Right kidney (tissue), 9 donors: ENCODE measurements at places on chromosomes 4 and X.

GRCh38 chr4:170336238-170336775 is 246.6 kb upstream of the AADAT start:
- no peak for DNase-seq

DNA sequence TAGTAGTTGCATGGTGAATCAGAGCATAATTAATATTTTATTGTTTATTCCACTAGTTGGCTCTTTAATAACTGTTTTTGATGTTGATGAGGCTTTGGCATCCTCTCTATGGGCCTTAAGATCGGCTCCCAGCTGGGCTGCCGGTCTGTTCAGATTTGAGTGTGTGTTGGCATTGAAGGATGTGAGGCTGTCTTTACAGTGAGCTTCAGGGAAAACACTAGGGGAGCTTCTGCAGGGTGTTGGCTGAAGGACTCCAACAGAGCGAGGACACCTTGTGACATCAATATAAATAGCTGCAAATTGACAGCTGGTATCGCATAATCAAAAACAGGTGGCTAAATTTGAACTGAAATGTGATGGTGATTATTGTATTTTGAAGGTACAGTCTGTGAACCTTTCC is 322.0 kb downstream of the FSTL5 start:
- no peak for DNase-seq

GRCh38 chr4:177119021-177119471 is 190.6 kb upstream of the NEIL3 start:
- DNase-seq, result no peak

- no peak for DNase-seq
Observed at GRCh38 chr4:108333353-108333942, 164.7 kb upstream of the LEF1 start.

GRCh38 chrX:124010157-124010556 is 48.7 kb downstream of the STAG2 start:
- no peak for DNase-seq

DNA sequence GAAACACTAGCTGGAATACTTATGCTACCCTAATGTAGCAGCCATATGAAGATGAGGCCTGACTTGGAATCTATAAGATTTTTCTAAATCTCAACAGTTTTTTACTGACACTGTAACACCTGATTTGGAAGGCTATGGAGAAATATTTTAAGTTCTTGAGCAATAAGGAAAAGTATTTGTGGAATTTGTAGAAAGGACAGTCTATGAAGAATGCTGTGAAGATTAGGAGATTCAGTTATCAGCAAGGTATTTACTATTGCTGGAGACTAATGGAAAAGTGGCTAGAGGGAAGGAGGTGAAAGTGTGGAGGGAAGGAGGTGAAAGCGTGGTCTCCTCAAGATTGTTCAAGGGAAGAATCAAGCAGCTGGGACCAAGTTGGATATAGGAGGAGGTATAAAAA is 190.0 kb upstream of the EMCN start:
- no peak for DNase-seq

- no peak for DNase-seq
Observed at GRCh38 chr4:174358829-174359228, 75.1 kb downstream of the CEP44 start.

- no peak for DNase-seq
Observed at GRCh38 chr4:7654550-7655445, 220.1 kb upstream of the PSAPL1 start.

DNA sequence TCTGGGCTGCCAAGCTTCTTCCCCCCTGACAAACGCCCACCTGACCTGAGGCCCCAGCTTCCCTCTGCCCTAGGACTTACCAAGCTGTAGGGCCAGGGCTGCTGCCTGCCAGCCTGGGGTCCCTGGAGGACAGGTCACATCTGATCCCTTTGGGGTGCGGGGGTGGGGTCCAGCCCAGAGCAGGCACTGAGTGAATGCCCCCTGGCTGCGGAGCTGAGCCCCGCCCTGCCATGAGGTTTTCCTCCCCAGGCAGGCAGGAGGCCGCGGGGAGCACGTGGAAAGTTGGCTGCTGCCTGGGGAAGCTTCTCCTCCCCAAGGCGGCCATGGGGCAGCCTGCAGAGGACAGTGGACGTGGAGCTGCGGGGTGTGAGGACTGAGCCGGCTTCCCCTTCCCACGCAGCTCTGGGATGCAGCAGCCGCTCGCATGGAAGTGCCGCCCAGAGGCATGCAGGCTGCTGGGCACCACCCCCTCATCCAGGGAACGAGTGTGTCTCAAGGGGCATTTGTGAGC is 37.0 kb downstream of the HTRA3 start:
- peak; percentile 47 for DNase-seq

DNA sequence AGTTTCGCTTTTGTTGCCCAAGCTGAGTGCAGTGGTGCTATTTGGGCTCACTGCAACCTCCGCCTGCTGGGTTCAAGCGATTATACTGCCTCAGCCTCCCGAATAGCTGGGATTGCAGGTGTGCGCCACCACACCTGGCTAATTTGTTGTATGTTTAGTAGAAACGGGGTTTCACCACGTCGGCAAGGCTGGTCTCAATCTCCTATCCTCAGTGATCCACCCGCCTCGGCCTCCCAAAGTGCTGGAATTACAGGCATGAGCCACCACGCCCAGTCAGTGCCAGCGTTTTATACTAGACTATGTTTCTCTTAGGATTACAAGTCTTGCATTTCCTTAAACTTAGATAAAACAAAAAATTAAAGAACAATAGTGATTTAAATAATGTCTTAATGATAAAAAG is 13.0 kb downstream of the KLF3 start:
- DNase-seq, result no peak

GRCh38 chrX:31319586-31319985 is 247.7 kb upstream of the FTHL17 start:
- no peak for DNase-seq

- no peak for DNase-seq
Observed at GRCh38 chr4:10225096-10225495, 108.5 kb upstream of the WDR1 start.

DNA sequence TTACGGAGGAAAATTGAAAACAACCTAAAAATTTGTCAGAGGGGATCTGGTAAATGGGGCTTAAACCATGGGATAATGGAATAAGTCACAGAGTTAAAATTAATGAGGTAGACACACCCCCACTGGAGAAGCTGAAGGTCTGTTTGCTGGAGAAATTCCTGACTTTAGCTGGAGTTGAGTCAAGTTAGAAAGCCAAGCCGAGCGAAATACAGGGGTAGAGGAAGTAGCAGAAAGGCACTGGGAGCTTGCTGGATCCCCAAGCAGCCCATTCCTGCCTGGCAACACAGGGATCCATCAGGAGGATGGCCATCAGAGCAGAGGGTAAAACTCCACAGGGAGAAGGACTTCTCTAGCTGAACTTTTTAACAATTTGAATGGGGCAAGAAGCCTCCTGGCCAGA is 163.8 kb downstream of the ATRX start:
- DNase-seq, result no peak

DNA sequence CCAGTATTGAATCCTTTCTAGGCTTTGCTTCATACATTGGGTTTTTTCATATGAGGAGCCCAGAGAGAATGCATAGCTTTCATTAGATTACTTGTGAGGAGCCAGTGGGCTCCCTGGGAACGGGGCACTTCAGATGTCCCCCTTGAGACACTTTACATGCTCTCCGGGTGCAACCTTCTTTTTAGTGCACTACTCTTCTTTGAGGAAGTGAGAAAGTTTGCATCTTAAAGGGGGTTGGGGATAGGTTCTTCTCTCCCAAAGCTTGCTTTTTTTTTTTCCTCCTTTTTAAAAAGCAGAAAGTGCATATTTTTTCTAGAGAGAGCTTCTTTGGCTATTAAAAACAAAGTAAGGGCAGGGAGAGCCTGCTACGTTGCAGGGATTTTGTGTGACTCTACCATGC is 4.3 kb downstream of the HADH start:
- no peak for DNase-seq

DNA sequence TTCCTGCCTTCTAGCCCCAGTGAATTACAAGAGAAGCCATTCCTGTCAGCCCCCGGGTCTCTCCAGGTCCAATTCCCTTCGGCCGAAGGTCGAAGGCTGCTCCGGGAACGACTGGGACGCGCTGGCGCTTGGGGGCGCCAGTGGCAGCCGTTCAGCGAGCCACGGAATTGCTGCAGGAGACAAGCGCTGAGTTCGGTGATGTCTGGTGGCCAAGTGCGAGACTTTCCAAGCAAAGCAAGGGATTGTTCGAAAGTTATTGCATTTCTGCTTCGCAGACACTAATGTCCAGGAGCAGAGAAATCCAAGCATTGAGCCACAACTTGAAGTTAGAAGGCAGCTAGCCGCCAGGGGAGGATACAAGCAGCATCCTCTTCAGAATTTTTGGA is 1.1 kb upstream of the DKK2 start:
- peak; percentile 58 for DNase-seq

GRCh38 chrX:100625985-100626491 is 10.6 kb downstream of the TSPAN6 start:
- no peak for DNase-seq

DNA sequence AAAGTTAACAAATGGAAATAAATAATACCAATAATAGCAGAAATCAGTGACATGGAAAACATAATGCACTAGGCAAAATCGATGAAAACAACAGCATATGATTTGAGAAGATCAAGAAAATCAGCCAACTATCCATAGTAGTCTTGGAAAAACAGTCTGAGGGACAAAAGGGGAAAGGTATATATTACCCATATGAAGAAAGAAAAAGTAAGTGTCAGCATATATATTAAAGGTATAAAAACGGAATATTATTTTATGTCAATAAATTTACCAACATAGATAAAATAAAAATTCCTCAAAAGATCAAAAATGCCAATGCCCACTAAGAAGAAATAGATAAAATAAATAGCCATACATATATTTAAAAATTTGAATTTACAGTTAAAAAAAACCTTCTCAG is 33.0 kb downstream of the ACTRT1 start:
- DNase-seq, result no peak

GRCh38 chr4:15354371-15355297 is 73.2 kb upstream of the C1QTNF7 start:
- DNase-seq, result peak; percentile 56

- DNase-seq, result no peak
Observed at GRCh38 chr4:167111622-167112021, 122.7 kb downstream of the SPOCK3 start.

- peak; percentile 41 for DNase-seq
Observed at GRCh38 chrX:25005382-25006185, 10.2 kb downstream of the ARX start.

- no peak for DNase-seq
Observed at GRCh38 chr4:147201016-147201415, 255.4 kb upstream of the TTC29 start.

DNA sequence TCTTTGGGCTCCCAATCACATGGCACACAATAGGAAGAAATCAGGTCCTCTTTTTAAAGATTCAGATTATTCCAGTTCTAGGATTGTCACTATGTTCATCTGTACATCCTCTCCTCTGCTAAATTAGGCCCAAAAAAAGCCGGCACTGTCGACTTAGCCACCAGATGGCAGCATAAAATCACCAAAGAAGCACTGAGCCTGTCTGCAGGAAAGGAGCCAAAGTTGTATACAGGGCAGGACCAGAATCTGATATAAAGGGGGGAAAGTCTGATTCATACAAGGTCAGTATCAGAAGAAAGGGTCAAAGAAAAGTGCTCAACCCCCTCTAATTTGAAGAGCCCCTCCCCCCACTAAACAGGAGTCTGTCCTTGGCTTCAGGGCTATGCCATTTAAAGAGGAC is 292.5 kb downstream of the CHIC1 start:
- DNase-seq, result peak; percentile 29

- DNase-seq, result no peak
Observed at GRCh38 chrX:137930533-137930932, 364.6 kb downstream of the ZIC3 start.

DNA sequence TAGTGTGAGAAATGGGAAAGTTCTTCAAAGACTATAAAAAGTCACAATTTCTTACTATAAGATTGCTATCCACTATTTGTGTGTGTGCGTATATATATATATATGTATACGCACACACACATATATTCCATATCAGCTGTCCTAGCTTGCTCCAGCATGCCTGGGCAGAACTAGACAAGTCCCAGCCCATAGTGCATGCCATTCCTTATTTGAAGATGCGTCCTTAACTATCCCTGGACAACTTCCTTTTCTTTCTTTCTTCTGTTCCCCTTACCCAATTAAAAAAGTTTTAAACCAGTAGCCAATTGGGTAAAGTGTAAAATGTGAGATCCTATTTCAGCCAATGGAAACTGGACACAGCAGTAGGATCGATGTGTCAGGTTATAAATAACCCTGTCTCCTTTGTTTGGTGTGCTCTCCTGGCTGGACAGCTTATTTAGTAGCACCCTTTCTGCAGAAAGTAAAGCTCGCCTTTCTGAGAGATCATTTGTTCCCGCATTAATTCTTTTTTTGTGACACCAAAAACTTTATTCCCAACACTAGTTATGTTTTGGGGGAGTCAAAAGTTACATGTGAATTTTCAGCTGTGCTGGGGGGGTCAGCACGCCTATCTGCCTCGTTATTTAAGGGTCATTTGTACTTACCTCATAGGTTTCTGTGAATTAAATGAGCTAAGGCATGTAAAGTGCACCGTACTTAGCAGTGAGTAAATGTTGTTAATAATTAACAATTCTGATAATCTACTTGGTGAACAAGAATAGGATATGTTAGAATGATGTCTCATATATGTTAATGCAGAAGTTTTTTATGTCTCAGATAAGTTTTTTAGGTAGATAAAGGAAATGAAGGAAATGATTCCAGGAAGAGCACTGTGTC is 40.9 kb downstream of the KDM6A start:
- DNase-seq, result no peak

GRCh38 chrX:148316446-148316845 is 184.0 kb upstream of the AFF2 start:
- no peak for DNase-seq

GRCh38 chr4:11440481-11441193 is 11.9 kb upstream of the HS3ST1 start:
- DNase-seq, result no peak

GRCh38 chr4:53040459-53040815 is 178.3 kb downstream of the RASL11B start:
- DNase-seq, result no peak

- no peak for DNase-seq
Observed at GRCh38 chr4:169064296-169064695, 54.2 kb upstream of the CBR4 start.

DNA sequence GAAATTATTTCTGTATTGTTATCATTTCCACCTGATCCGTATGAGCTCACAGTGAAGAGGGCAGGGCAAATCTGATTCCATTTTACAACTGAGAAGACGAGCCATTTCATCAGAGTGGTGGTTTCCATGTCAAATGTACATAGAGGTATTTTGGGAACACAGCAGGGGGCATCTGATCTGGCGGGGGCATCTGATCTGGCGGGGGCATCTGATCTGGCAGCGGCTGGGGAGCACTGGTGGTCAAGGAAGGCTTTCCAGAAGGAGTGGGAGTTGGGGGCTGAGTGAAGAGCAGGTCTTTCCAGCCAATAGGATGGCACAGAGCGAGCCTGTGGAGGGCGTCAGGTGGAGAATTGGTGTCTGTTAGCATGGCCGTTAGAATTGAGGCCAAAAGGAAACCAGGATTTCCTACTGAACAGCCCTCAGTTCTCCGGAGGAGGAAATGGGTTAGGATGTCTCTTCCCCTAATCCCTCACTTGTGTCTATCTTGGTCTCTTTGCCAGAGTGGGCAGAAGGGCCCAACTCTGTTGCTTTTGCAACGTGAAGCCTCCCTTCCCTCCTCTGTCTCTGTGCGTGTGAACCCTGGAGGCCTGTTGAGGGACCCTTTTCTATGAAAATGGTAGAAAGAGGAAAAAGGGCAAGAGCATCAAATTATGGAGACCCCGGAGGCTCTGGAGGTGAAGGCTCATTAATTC is 41.3 kb downstream of the RHOH start:
- no peak for DNase-seq

GRCh38 chr4:5003372-5003857 is 15.8 kb downstream of the CYTL1 start:
- no peak for DNase-seq

GRCh38 chr4:4787421-4787820 is 72.0 kb upstream of the MSX1 start:
- no peak for DNase-seq
